AG10803 (cell line): ENCODE measurements at places on chromosomes 6 and 20.
A peak's percentile ranks its signal among the peaks of the same experiment; 100 is the strongest.

- peak; percentile 27 for DNase-seq
Measured at GRCh38 chr6:17012421-17013225, 89.2 kb upstream of the STMND1 start.

GRCh38 chr20:6744805-6745204 is 22.7 kb upstream of the BMP2 start:
- peak; percentile 18 for DNase-seq

DNA sequence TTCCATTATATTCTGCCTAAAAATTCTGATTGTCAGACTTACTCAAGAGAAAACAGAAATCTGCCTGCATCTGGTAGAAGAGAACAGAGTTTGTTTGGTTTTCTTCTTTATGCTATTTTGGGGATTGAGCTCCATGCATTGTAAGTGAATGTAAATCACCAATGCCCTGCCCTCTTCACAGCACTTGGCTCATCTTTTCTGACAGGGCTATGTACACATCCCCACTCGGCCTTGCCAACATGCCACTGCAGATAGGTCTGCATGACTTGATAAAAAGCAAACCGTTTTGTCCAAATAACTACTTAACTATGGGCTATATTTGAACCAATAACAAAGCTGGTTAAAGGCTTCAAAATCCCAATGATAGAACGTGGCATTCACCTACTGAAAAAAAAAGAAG is 117.7 kb downstream of the IBTK start:
- DNase-seq: no peak

DNA sequence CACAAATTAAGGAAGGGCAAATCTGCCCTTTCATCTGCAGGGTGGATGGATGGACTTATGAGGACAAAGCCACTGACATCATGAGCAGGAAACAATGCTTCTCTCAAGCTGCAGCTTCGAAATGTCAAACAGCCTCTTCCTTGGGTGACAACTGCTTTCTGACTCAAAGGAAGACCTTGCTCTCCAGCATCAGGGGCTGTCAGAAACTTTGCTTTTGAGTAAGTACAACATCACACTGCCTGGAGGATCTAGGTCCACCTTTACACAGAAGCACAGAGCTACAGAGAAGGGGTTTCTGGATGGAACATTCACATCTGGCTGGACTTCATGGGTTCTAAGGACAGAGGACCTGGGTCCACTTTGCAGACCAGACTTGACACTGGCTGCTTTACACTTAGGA is 5.9 kb downstream of the CST1 start:
- DNase-seq: no peak

DNA sequence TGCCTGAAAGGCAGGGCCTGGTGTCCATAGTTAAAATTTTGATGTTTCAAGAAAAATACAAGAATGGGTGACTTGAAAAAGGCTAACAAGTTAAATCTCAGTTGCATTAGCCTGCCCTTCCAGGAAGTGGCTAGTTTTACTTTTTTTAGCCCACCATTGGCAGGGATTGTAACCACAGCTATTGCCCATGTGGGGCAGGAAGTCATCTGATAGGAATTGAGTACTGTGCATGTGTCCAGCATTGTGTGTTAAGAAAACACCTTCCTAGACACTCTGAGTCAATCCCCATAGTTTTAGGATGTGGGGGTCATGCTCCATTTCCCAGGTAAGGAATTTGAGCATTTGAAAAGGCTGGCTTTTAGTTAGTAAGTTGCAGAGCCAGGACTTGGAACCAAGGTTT is 26.9 kb downstream of the LYRM2 start:
- DNase-seq: peak; percentile 65

- DNase-seq: no peak
Measured at GRCh38 chr6:12331474-12331873, 41.3 kb downstream of the EDN1 start.

GRCh38 chr20:38617011-38617829 is 15.6 kb downstream of the ARHGAP40 start:
- peak; percentile 6 for DNase-seq

GRCh38 chr6:45419571-45420082 is 41.9 kb upstream of the SUPT3H start:
- peak; percentile 50 for DNase-seq

DNA sequence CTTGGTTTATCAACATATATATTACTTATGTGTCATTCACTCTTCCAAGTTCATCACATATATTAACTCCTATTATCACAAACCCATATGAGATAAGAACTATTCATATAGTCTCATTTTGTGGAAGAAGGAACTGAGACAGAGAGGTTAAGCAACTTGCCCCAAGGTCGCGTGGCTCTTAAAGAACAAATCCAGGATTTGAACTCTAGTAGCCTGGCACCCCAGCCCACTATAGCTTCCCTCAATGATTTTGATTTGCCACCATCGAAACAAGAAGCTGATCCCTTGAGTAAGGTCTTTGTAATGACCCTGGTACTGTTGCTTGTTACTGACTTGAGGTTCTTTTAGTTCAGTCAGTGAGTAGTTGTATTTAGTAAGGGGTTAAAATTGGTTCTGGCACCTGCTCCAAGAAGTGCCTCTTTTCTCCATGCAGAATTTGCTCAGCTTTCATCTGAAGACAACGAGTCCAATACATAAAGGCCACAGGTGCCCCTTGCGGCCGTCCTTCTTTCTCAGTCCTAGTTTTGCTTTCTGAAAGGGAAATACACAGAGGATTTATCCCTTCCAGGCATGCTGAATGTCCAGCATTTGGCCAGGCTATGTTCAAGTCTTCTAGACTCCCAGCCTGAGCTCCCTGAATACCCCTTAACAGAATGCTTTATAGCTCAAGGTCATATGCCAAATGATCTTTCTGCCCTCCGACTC is 253.0 kb downstream of the TBC1D7 start:
- DNase-seq: no peak

DNA sequence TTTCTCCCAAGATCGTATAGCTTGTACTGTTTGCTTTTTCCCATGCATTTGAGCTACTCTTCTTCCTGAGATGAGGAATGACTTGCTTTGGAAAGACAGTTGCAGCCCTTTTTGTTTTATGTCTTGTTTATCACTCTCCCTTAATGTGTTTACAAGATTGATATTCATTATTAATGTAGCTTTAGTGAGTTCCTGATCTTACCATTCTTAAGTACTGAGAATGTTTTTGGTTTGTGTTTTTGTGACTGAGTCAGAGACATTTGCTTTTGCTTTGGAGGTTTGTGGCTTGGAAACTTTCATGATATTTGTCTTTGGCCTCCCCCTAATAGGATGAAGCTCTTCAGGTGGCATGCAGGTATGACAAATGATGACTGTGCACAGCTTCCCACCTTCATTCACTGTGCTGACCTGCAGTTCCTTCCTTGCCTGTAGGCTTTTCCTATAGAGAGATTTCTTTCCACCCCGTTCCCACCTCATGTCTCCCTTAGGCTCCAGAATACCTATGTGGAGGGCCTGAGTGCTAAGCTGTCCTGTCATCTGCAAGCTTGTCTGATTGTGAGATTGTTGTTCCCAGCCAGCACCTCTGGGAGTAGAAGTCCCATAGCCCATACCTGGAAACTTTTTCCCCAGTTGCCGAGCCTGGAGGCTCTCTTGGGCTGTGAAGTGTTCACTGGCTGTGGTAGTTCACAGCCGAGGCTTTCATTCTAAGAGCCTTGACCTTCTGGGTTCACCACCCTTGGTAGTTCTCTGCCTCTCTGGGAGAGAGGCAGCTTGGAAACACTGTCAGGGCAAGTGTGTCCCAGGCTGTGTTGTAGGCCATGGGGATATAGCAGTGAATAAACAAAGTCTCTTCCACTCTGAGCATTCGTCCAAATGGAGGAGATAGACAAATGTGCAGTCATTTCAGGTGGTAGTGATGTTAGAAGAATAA is 27.1 kb downstream of the CDS2 start:
- no peak for DNase-seq

DNA sequence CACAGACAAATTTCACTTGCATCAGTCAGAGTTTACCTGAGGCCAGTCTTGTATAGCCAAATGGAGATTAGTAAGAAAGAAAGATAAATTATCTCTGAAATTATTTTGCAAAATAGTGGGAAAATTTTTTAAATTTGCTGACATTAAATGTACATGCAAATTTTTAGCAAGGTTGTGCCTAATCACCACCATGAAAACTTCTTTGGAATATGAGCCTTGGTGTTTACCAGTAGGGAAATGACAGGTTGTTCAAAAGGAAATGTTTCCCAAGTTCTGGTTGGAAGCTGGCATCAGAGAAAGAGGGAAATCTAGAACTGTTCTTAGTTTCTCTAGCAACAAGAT is 34.4 kb upstream of the LOC128125822 start:
- DNase-seq: no peak

GRCh38 chr6:131362070-131362469 is 211.0 kb upstream of the ARG1 start:
- peak; percentile 13 for DNase-seq

GRCh38 chr6:139533573-139534471 is 159.4 kb upstream of the CITED2 start:
- peak; percentile 95 for DNase-seq

GRCh38 chr6:107511511-107511993 is 21.6 kb downstream of the SOBP start:
- no peak for DNase-seq

- no peak for DNase-seq
Measured at GRCh38 chr6:167112421-167112820, 10.5 kb upstream of the CCR6 start.

GRCh38 chr6:21277601-21278374 is 315.8 kb upstream of the SOX4 start:
- no peak for DNase-seq

GRCh38 chr6:31775633-31776484 is 1.3 kb downstream of the VWA7 start:
- no peak for DNase-seq

DNA sequence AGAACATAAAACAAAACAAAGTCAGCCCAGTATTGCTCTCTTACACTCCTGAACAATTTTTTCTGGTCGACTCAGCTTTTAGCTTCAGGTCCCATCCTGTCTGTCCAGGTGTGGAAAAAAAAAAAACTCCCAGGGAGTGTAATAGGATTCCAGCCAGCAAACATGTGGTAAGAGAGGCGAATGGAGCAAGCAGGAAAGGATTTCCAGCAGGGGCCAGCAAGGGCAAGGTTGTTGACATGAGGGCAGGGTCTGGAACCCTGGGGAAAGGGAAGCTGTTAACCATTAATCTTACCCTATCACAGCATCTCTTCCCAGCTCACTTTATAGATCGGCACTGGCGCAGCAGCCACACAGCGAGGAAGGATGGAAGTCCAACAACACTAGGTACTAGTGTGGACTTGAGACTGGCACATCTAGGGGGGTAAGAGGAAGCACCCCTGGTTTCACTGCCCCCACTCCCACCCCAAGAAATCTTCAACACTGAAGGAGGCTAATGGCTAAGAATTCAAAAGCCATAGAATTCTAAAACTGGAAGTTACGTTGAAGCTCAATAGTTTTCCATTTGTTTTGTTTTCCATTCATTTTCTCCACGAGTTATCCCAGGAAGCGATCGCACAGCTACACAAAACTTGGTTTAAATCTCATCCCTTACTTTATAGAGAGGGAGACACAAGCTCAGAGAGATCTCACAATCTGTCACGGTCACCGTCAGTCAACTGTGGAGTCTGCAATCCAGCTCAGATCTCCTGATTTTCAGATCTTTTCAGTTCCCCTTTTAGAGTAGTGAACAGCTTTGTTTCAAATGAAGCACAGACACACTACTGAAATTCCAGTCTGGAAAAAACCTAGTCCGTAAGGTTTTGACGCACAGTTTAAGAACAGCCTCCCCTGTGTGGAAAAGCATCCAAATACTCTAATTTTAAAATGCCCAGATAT is 53.3 kb downstream of the SLC22A23 start:
- DNase-seq: no peak

DNA sequence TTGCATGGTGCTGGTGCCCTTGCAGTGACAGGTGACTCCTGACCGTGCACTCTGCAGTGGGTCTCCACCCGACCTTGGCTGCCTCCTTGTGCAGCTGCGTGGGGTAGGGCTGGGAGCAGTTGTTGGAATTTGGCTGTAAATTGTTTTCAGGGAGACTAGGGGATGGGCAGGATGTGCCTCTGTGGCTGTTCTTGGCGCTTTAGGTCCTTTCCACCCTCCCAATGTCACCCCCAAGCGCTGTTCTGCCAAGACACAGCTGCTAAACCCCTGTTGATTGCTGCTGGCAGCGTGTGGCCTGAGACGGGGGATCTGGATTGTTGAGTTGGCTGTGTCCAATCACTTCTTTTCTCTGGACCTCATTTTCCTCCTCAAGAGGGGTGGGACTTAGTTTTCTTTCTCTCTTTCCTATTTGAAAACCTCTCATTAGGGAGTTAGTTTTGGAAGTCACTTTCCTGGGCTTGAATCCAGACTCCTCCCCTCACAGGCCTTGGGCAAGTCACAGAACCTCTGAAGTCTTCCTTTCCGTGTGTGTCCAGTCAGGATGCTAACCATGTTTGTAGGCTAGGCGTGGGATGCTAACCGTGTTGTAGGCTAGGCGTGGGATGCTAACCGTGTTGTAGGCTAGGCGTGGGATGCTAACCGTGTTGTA is 8.5 kb downstream of the IGF2R start:
- peak; percentile 58 for DNase-seq

DNA sequence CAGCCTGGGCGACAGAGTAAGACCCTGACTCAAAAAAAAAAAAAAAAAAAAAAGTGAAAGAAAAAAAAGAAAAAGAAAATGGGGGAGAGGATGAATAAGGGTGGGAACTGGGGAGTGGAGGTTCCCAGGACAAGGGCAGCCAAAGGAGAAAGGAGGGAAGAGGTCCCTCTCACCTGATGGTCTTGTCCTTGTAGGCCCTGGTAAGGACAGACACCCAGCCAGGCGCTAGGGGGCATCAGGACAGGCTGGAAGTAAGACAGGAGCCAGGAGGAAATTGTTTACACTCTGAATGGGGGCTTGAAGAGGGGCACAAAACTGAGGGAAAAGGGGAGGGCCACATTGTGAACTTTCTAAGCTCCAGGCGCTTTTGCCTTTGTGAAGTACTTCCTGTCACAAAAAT is 2.3 kb upstream of the ALDH5A1 start:
- peak; percentile 11 for DNase-seq

DNA sequence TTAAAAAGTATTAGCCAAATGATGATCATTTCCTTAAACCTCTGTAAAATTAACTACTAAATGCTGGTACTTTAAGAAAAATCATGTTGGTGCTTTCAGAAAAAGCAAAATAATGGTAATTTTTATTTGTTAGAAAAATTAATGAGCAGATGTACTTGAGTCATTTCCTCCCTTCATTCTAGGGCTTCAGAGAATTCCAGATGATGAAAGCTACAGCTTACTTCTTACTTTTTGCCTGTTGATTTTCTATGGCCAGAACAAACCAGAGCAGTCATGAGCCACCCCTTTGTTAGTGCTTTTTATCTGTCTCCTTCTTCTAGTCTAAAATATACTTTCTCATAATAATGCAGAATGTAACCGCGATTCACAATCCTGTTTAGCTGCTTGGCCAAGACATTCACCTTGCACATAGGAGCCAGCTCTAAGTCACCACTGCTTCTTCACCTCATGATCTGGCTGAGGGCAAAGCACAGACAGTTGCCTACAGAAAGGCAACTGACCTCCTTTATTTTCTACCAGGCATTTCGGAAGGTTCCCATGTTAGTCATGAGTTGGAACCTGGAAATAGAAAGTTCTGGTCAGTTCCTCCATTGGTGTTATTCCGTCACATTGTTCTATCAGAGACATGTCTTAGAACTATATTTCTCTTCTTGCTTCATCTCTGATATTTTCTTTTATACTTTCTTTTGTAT is 43.5 kb upstream of the TINAG start:
- peak; percentile 22 for DNase-seq

GRCh38 chr6:35613762-35614161 is 75.0 kb downstream of the FKBP5 start:
- no peak for DNase-seq

GRCh38 chr6:104623052-104623690 is 236.5 kb downstream of the HACE1 start:
- no peak for DNase-seq

- peak; percentile 44 for DNase-seq
Measured at GRCh38 chr6:41712651-41713103, 22.7 kb downstream of the TFEB start.
